Occipital lobe (tissue), 3 donors: ENCODE measurements at places on chromosomes 6 and 20.
A peak's percentile ranks its signal among the peaks of the same experiment; 100 is the strongest.

DNA sequence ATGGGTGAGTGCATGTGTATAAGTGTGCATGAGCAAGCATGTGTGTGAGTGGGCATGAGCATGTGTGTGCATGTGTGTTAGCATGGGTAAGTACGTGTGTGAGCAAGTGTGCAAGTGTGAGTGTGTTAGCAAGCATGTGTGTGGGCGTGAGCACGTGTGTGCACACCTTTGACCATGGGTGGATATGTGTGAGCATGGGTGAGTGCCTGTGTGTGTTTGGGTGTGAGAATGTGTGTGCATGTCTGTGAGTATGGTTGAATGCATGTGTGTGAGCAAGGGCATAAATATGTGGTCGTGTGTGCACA lies 84.6 kb downstream of the DLL1 start:
- DNase-seq, result no peak

GRCh38 chr6:167268683-167269280 lies 22.3 kb upstream of the UNC93A start:
- no peak for DNase-seq

GRCh38 chr6:83463886-83464285 lies 33.0 kb upstream of the ME1 start:
- DNase-seq, result no peak

GRCh38 chr20:1308067-1308701 lies 20.8 kb downstream of the SDCBP2 start:
- no peak for DNase-seq

DNA sequence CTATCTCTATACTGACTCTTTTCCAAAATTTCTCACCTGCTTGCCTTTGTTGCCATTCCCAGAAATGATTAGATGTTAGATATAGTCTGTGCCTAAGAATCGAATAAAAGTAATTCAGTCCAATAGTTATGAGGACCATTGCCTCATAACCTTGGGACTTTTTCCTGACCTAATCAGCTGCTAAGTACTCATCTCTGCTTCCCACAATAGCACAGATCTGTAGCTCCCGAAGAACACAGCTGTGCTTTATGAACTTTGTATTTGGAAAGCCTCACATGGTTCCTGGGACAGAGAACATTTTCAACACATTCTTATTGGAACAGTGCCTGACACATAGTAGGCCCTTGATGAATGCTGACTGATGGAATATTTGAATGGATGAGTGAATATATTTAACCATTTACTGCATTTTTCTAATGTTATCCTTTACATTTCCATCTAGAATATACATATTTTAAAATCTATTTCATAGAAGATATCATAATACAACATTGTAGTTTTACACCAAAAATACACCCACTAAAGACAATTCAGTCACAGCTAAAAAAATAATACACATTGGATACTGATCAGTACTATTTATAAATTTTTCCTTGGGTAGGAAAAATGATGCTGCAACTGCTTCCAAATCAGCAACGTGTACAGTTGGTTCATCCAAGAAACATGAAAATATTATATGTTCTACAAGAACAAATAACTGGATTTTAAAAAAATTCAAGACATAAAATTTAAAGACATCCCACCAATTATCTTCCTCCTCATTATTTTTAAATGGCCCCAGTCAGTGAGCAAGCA lies 53.9 kb downstream of the HS3ST5 start:
- DNase-seq, result no peak

DNA sequence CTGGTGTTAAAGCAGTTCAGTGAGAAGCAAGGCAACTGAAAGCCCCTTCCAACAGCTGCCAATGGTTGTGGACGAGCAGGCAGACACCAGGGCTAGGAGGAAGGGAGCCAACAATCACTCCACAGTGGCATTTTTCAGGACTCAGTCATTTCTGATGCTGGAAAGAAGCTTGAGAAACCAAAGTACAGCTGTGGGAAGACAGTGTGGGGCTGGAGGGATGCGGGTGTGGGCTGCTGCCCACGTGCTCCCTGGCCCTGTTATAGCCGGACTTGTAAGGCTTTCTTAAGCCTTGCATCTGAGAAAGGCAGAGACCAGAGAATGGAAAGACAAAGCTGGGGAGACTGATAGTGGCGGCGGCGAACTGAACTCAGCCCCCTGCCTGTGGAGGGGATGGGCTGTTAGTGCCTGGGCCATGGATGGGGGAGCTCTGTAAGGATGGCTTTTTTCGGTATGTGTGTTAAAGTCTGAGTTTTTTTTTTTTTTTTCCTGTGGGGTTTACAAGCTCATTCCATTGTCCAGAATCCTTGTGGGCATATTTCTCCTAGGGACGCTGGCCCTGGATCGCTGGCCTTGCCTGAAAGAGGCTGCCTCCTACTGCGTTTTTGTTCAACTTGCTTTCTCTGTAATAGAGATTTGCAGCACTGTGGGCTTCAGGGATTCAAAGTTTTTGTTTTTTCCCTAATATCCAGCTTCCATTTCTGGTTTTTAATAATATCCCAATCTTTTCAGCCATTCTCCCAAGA lies 91.7 kb downstream of the GJA10 start:
- peak; percentile 54 for DNase-seq

- DNase-seq, result no peak
Measured at GRCh38 chr20:51321343-51322163, 221.0 kb downstream of the NFATC2 start.

- no peak for DNase-seq
Measured at GRCh38 chr6:163679753-163680152, 265.2 kb downstream of the QKI start.

- no peak for DNase-seq
Measured at GRCh38 chr20:40521962-40522361, 167.1 kb downstream of the MAFB start.
